ENCODE measurements at places on chromosomes 7 and 10.

DNA sequence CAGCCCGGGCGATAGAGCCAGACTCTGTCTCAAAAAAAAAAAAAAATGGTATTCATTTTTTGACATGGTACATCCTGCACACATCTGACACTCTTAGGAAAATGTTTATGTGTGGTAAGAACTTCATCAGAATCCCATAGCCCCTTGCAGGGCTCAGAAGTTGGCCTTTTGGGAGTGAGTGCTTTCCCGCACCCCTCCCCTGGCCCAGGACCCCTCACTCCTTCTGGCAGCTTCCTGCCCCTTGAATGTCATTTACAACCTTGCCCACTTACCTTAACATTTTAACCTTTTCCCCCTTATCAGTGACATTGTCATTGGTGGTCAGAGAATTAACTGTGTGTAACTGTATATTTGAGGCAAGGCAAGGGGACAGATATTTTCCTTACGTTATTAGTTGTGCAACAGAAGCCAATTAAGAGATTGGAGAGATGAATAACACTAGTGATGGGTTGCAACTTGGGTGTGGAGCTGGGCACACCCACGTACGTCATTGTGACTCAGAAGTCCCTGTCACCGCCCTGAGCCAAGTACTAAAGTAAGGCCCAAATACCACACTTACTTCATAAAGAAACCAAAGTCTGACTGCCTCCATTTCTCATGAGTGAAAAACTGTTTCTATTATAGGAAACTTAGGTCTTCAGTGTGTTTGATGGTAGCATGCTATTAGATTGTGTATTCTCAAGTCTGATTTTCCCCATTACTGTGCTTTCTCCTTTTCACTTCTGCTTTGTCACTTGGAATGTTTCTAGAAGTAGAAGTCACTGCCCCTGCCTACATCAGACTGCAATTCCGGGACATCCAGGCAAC lies 31.6 kb downstream of the OGDH start:
- peak; percentile 85 for DNase-seq

DNA sequence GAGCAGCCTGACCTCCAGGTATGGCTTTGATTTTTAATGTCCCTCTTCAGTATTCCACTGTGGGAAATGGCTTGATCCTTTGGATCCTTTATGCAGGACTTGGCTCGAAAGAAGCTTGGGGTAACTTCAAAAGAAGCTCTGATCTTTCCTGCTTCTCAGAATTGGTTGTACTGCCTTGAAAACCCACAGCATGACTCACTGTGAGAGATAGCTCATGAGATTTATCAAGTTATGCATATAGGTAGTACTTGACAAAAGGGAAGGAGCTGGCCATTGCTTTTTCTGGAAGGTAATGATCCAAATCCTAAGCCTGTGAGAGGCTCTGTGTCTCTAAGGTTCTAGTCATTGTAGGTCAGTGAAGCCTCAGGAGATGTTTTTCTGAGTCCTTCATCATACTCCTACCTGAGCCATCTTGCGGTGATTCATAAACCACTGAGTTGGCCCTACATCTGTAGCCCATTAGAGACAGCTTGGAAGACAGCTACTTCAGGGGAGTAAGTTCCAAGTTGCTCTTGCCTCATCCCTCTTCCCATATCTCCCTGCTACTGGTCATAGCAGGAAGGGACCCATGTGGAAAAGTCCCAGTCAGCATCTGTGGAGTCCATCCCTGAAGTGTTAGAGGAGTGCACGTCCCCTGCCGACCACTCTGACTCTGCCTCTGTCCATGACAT lies 36.7 kb upstream of the NFKB2 start:
- DNase-seq, result no peak

DNA sequence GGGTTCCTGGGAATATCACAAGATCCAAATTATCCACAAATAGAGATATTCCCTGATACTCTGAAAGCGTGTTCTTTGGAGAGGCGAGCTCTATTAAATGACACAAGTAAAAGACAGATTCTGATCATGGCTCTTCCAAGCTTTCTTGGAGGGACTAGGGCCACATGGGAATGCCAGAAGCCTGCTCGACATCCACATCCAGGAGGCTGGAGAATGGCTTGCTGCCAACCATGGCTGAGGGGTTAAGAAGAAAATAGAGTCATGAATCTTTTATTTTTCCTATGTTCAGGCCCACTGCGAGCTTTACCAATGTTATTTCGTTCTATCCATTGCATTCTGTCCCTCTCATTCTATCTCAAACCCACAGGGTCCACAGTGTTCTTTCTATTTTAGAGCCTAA lies 1018.0 kb upstream of the CELF2 start:
- no peak for DNase-seq

DNA sequence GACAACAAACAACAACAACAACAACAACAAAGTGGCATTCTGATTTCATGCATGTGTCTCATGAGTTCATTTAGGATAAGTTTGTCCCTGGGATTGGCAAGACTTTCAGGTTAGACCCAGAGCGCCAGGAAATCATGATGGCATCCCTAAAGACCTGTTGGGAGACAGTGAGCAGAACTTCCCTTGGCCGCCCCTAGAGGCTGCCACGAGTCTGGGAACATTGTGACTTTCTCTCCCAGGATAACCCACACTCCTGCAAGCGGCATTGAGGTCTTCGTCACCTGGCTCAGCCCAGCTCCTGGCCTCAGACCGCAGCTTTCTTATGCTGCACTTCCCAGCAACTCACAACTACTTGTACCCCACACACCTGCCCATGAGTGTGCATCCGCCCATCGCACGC lies 80.5 kb upstream of the RNF32 start:
- no peak for DNase-seq

DNA sequence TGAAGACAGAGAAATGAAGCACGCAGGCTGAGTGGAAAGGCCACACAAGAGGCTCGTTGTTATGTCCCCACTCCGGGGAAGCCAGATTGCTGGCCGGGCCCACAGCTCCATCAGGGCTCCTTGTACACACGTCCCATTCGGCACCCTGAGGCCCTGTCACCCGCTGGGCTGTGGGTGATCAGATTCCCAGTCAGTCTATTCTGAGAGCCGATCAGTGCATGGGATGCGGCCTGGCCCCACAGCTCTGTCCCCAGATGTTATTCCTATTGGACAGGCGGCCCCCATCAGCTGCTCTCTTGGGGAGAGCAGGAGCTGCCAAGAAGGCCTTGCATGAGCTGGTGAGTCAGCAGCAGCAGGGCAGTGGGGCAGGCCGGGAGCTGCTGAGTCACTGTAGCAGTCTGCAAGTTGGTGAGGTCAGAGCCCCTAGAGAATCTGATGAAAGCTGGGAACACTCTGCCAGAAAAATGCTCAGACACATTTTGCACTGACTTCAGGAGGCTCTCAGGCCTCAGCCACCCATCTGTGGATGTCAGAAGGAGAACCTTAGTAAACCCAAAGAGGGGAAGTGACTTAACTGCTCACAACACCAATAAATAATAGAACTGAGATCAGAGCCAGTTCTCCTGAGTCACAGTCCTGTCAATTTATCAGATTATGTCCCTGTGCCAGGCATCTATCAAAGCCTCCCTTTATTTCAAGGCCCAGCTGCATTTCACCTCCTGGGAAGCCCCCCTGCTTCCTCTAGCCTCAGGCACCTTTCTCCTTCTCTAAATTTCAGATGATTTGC lies 9.4 kb upstream of the PSAP start:
- peak; percentile 100 for DNase-seq

- DNase-seq, result no peak
These were observed 4.4 kb upstream of the LUC7L2 start for GRCh38 chr7:139355320-139355719.

- peak; percentile 15 for DNase-seq
These were observed 236.3 kb downstream of the SDK1 start for GRCh38 chr7:3537210-3537875.

GRCh38 chr7:16889851-16890415 lies 8.2 kb upstream of the AGR3 start:
- DNase-seq, result no peak
